AG04450 (cell line): ENCODE measurements at places on chromosomes 5 and 9.

GRCh38 chr5:127014573-127014972 lies 15.8 kb downstream of the MARCHF3 start:
- no peak for DNase-seq

- DNase-seq, result no peak
These were observed 797 bp upstream of the CCL27 start for GRCh38 chr9:34663303-34663605.

DNA sequence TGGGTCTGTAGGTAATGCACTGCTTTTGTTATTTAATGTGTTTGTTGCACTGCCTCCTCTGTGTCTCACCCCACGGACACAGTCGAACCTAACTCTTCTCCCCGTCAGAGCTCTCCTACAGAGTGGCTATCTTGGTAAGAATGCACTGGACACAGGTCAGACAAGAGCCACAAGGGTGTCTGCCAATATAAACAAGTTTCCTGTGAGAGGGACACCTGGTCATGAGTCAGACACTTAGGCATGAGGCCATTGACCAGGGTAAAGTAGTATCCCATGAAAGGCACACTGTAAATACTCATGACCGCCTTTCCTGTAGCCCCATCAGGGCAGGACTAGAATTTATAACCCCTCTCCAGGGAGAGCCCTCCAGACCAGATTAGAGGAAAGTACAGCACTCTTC lies 115.5 kb downstream of the SLC12A2 start:
- DNase-seq, result no peak

GRCh38 chr5:126031989-126032716 lies 391.1 kb upstream of the GRAMD2B start:
- DNase-seq, result no peak

DNA sequence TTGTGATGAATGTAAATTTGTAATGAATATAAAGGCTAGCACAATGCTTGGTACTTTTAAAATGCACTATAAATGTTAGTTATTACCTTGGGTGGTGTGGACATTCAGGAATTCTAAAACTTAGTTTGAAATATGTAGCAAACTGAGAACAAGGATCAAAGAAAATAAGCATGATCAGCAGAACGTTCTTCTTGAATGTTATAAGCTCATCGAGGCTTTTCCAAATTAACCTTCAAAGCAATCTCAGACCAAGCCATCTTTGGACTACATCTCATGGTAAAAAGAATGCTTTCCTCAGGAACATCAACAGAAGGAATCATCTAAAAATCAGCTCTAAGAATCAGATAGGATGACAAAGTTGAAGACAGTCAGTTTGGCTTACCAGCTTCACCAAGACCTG lies 146.3 kb downstream of the SLIT3 start:
- no peak for DNase-seq

- no peak for DNase-seq
These were observed 581.4 kb upstream of the PTGER4 start for GRCh38 chr5:40098313-40098712.

- DNase-seq, result no peak
These were observed 219.1 kb upstream of the TRPC7 start for GRCh38 chr5:136584474-136584873.

GRCh38 chr9:17764306-17764705 lies 185.4 kb downstream of the SH3GL2 start:
- no peak for DNase-seq

DNA sequence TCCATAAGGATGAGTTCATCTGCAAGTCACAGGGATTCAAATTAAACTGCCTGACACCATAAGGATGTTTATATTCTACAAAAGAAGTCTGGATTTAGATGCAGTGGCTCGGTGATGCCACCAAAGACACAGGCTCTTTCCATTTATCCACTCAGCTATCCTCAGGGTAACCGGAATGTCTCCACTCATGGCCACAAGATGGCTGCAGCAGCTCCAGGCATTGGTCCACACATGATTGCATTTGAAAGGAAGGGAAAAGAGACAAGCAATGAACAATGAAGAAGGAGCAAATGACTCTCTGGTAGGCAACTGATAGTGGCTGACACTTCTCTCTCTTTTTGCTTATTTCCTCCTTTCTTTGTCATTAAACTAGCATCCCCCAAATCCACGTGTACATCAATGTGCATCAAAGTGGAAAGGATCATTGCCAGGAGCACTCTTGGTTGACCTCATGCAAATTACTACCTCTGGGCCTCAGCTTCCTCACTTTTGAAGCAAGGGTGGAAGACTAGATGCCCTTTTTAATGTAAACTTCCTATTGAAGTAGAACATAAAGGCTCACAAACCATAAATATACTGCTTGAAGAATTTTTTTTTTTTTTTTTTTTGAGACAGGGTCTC lies 7.2 kb upstream of the SNX30 start:
- no peak for DNase-seq

GRCh38 chr5:43245724-43246385 lies 53.8 kb downstream of the NIM1K start:
- DNase-seq, result no peak

- no peak for DNase-seq
These were observed 98.2 kb downstream of the ANKRD33B start for GRCh38 chr5:10662083-10662482.

DNA sequence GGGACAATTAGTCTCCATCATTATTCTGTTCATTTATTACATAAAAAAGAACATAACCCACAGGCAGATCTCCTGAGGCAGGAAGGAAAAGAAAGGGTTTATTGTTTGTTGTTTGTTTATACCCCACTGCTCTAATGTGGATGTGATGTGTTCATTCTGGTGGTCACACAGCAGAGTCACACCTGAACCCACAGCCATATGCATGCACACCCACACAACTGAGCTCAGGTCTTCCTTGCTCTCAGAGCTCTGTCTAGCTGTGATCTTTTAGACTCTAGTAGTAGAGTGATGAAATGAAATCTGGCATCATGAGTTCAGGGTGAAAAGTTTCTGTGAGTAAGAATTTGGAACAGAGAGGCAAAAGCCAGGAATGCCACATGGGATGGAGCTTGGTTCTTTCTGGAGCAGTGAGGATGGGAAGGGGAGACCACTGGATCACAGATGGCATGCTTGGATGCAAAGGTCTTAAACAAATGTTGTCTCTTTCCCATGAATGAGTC lies 227.0 kb downstream of the PAPPA start:
- DNase-seq, result no peak

DNA sequence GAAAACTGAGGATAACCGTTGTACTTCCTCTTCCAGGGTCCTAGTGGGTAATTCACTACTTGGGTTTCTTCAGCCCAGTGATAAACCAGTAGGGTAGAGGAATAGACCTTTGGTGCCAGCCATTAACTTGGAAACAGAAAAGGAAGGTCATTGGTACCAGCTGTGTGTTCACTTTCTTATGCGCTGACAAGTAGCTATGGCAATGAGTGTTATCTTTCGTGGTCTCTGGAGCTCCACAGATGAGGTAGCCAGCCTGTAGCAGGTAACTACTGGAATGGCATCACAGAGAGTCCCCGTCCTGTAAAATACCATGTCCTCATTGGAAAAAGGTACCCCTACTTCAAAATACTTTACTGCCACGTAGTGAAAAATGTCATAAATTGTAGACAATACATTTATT lies 2.3 kb downstream of the UHRF2 start:
- DNase-seq, result no peak

GRCh38 chr9:129637102-129637501 lies 4.8 kb downstream of the ASB6 start:
- DNase-seq, result no peak

DNA sequence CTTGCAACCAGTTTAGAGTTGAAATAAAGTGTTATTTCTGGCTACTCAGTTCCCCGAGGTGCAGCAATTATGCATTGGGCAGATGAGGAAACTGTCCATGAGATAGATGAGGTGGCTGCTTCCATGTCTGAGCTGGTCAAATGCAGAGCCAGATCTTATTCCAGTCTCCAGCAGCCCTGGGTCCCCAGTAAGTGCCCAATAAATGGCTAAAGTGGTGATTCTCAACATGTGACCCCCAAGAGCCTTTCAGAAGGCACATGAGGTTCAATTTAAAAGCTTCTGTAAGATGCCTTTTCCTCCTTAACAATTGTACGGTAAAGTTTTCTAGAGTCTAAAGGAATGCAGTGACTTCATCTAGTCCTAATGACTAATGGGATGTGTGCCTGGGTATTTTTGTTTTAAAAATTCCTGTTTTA lies 17.5 kb downstream of the ATOX1 start:
- no peak for DNase-seq

DNA sequence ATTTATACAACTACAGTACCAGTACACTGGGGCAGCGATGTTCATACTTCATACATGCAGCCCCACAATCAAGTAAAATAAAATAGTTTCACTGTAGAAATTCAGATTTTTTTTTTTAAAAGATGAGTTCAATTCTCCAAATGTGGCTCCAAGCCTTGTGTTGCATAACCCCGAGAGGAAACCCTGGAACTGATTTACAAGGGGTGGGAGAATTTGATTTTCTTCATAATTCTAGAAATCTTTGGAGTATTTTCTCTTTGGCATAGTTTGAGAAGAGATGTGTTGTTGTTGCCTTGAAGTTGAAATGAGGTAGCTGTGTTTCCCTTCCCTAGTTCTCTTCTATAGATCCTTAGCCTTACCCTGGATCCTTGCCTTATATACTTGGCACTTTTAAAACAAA lies 3.1 kb downstream of the RHOBTB3 start:
- DNase-seq, result no peak

GRCh38 chr9:93077811-93078210 lies 18.2 kb upstream of the CARD19 start:
- no peak for DNase-seq

GRCh38 chr9:125690679-125691078 lies 16.3 kb downstream of the MAPKAP1 start:
- no peak for DNase-seq

DNA sequence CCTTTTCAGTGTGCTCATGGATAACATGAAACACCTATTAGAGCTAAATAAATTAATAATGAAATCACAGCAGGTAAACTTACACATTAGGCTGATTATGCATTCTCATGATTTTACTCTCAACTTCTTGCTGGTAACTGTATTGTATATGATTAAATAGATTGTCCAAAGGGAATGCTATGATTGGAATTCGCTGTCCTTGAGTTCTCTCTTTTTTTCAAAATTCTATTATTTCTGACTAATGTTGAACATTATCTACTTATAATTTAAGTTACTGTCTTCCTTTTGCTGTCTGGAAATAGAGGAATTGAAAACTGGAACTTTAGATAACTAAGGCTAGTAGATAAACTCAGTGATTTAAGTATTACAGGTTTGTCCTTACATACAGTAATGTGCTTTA lies 13.1 kb downstream of the CENPH start:
- no peak for DNase-seq

DNA sequence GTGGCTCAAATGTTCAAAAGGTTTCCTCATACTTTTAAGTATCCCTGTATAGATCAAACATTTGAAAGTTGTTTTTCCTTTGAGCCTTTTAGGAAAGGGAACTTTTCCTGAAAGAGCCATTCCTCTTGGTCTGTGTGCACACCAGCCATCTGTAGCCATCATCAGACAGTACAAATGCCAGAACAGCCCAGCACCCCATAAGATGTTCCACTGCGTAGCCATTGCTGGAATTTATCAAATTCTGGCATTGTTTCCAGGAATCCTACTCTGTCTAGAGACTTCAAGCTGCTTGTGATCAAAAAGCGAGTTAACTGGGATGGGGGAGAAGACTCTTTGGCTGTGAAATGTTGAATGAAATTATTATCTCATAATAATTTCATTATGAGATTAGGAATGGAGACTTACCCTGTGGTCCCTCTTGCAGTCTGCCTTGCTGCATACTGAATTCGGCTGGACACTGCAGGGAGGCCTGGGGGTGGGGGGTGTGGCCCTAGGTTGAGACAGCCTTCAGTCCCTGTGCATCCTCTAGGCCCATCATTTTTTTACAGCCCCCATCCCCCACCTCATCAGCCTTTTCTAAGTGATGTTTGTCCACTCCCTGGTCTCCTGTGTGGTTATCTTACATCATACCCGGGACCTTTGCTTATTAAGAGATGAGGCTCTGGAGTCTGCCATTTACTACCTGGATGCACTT lies 99.8 kb downstream of the RALGPS1 start:
- no peak for DNase-seq

GRCh38 chr9:135602789-135603481 lies 36.4 kb downstream of the GLT6D1 start:
- DNase-seq, result no peak

- no peak for DNase-seq
These were observed 4.8 kb downstream of the IRX1 start for GRCh38 chr5:3600106-3601060.

DNA sequence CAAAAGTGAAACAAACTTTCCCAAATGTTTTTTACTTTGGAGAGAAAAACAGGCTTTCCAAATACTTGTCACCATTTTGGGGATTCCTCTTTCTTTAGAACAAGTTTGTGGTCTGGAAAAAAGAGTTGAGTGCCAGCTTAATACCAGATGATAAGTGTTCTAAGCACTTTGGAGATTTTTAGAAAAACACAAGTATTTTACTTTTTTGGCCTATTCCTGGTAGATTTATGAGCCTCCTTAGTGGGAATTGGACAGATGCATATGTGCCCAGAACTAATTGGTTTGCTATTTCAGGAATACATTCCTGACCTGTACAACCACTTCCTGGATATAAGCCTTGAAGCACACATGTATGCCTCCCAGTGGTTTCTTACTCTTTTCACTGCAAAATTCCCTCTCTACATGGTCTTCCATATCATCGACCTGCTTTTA lies 40.5 kb downstream of the GPR21 start:
- DNase-seq, result peak; percentile 8

DNA sequence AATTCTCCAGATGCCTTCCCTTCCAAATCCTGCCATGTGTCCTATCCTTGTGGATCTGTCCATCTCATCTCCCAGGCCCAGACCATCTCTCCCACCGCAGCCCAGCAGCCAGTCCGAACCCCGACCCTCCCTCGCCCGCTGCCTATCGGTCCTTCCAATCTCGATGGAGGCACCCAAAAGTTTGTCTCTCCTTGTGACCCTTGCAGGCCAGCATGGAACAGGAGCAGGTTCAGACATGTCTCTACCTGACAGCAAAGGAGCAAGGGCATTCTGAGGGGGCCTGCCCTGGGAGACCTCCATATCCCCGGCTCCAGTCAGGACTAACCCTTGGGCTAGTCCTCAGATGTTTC lies 51.0 kb downstream of the SEMA4D start:
- DNase-seq, result no peak

GRCh38 chr5:142874540-142874939 lies 104.4 kb downstream of the ARHGAP26 start:
- DNase-seq, result no peak

DNA sequence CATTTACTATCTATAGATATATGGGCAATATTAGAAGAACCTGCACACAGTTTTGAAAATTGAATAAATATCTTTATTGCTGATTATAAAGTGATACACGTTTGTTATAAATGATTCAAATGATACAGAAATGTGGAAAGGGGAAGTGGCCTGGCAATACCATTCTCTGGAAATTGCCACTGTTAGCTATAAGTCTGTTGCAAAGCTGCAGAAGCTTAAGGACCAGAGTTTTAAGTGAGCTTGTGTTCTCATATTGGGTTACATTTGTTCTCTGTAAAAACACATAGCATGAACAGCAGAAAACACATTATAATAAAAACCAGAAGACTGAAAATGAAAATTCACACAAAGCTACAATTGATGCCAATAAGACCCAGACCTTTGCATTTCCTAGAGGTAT lies 59.6 kb downstream of the RASGRF2 start:
- DNase-seq, result no peak
